Body of pancreas (tissue), 4 donors: ENCODE measurements at places on chromosomes 5 and 9. TPM values are rescaled to one million over a fixed set of nuclear protein-coding genes. Genes with fewer than 3 reads are reported as not detected.

Gene ACTBL2
- total RNA-seq, result not detected

Gene NDUFA8
- total RNA-seq, result 11.9 TPM

DNA sequence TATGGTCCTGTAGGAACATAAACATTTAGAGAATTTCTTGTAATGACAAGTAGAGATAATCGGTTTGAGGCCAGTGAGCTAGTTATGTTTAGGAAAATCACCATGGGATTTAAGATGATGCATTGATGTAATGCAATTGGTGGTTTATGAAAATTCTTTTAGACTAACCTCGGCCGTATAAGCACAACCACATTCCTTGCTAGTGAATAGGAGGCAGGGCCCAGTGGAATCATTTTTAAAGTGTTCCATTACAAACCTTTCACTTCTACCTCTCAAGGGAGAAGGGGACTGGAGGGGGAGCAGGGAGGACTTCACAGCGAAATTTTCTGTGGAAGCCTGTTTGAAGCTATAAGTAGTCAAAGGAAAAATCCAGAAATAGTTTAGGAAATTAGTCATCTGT, 71.8 kb upstream of the NFIL3 start:
- DNase-seq, result no peak
- no peak overlapping the region for H3K27ac ChIP-seq
- H3K36me3 ChIP-seq, result no peaks in the 10 kb centered on the region

DNA sequence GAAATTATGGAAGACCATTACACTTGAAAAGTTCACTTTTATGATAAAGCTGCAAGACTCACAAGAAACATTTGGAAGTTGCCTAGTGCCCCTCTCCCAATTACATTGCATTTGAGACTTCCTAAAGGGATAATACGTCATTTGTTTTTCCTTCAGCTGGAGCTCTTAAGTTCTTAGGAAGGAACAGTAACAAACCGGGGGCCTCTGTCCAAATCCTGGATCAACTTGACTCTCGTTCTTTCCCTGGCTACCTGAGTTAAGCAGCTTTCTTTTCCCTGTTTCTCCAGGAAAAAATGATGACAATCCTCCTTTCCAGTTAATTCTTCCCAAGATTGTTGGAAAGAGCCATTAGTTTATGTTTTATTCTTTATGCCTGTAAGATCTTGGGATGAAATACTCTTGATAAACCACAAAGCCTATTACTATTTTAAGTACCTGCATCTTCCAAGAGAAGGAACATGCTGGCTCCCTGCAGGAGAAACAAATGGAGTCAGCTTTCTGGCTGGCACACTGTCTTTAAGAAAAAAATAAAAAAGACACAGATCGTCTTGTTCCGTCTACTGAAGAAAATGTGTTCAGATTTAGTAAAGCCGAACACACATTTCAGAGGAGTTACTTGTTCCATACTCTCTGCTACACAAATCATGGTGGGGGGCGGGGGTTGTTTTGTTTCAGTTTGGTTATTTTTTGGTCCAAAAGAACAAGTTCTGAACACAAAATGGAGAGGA, 297.9 kb downstream of the EFNA5 start:
- no peaks in the 10 kb centered on the region for H3K36me3 ChIP-seq
- H3K27ac ChIP-seq, result no peak overlapping the region
- H3K4me3 ChIP-seq, result no peak overlapping the region
- no peak for DNase-seq
- H3K4me1 ChIP-seq, result no peaks in the 10 kb centered on the region
